ENCODE measurements at places on chromosomes 2 and 18. TPM values are rescaled to one million over a fixed set of nuclear protein-coding genes. Genes with fewer than 3 reads are reported as not detected.

The KLHL30 gene
- total RNA-seq = 0.08 TPM

The TMEM178A gene
- total RNA-seq = 14.0 TPM

The SCTR gene
- total RNA-seq = not detected

The GAL3ST2 gene
- not detected for total RNA-seq

The UGP2 gene
- total RNA-seq = 925 TPM

The CAPN14 gene
- 0.08 TPM for total RNA-seq

All from H1 (cell line).